ENCODE measurements at places on chromosomes 16 and 17. TPM values are rescaled to one million over a fixed set of nuclear protein-coding genes. Genes with fewer than 3 reads are reported as not detected.

CUEDC1 gene
- 0.18 TPM for total RNA-seq

C16orf92 gene
- total RNA-seq, result not detected

GRCh38 chr17:61124562-61124961, 275.1 kb upstream of the TBX2 start:
- no peak overlapping the region for H3K27ac ChIP-seq
- no peak overlapping the region for H3K4me3 ChIP-seq
- peaks cover 13% of the 10 kb centered on the region for H3K4me1 ChIP-seq
- peaks cover 5% of the 10 kb centered on the region for H3K36me3 ChIP-seq
- DNase-seq, result no peak

SHISA9 gene
- not detected for total RNA-seq

- H3K36me3 ChIP-seq, result no peaks in the 10 kb centered on the region
- H3K27me3 ChIP-seq, result no peaks in the 10 kb centered on the region
- no peak overlapping the region for H3K4me3 ChIP-seq
- DNase-seq, result no peak
Measured at GRCh38 chr17:74024871-74025531, 178.5 kb upstream of the RPL38 start.

C17orf50 gene
- total RNA-seq, result not detected

NOD2 gene
- total RNA-seq, result 0.78 TPM

- peaks cover 28% of the 10 kb centered on the region for H3K36me3 ChIP-seq
- H3K4me1 ChIP-seq, result peaks cover 30% of the 10 kb centered on the region
- peak overlapping the region; percentile 46 for H3K4me3 ChIP-seq
- no peaks in the 10 kb centered on the region for H3K27me3 ChIP-seq
- peak overlapping the region; percentile 56 for H3K27ac ChIP-seq
Measured at GRCh38 chr16:2211923-2212347, 1.3 kb upstream of the BRICD5 start.

GRCh38 chr17:9200699-9201359, 179.5 kb downstream of the NTN1 start:
- H3K4me3 ChIP-seq, result no peak overlapping the region
- no peak overlapping the region for H3K27ac ChIP-seq
- no peaks in the 10 kb centered on the region for H3K36me3 ChIP-seq
- H3K27me3 ChIP-seq, result peaks cover 10% of the 10 kb centered on the region
- H3K4me1 ChIP-seq, result peaks cover 8% of the 10 kb centered on the region

DNA sequence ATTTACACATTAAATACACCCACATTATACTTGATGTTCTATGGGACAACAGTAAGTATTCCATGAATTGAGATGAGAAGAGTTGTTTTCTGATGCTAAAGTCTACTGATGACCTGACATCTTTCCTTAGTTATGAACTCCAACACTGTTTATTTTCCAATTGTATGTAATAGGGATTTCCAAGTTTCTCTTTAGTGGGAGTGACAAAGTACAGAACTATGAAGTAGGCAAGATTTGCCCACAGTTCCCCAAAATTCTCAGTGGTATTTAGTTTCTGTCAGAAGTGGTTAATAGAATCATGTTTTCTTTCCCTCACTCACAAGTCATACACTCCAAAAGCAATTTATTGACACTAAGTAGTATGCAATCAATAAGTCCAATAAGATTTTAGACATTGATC, 22.5 kb upstream of the ABCA6 start:
- DNase-seq, result no peak
- peaks cover 2% of the 10 kb centered on the region for H3K36me3 ChIP-seq
- no peak overlapping the region for H3K4me3 ChIP-seq
- no peaks in the 10 kb centered on the region for H3K27me3 ChIP-seq
- H3K4me1 ChIP-seq, result no peaks in the 10 kb centered on the region
- no peak overlapping the region for H3K27ac ChIP-seq

GRCh38 chr17:77516902-77517301, 376.1 kb downstream of the SEC14L1 start:
- no peaks in the 10 kb centered on the region for H3K27me3 ChIP-seq
- H3K4me3 ChIP-seq, result no peak overlapping the region
- no peak for DNase-seq

DNA sequence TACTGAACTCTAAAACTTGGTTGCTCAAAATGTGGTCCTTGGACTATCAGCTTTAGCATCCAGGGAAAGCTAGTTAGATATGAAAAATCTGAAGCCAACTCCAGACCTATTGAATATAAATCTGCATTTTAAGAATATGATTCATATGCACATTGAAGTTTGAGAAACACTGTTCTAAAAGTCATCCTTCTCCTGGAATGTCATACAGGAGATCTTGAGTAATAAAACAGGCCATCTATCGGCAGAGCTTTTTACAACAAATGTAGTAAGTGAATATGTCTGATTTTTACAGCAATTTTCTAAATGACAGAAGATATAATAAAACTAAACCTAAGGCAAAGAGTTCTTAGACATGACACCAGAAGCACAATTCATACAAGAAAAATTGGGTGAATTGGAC, 140.4 kb downstream of the PMP22 start:
- H3K36me3 ChIP-seq, result no peaks in the 10 kb centered on the region
- DNase-seq, result no peak
- peaks cover 18% of the 10 kb centered on the region for H3K27me3 ChIP-seq
- no peaks in the 10 kb centered on the region for H3K4me1 ChIP-seq
- H3K4me3 ChIP-seq, result no peak overlapping the region
- H3K27ac ChIP-seq, result no peak overlapping the region

All from activated naive CD8-positive, alpha-beta T cell treated with anti-CD3 and anti-CD28 coated beads for 36 hours (primary cell).